ENCODE measurements at places on chromosomes 11 and 22. TPM values are rescaled to one million over a fixed set of nuclear protein-coding genes. Genes with fewer than 3 reads are reported as not detected.

The PAMR1 gene
- total RNA-seq: under 0.01 TPM

The TPBGL gene
- total RNA-seq: not detected

DNA sequence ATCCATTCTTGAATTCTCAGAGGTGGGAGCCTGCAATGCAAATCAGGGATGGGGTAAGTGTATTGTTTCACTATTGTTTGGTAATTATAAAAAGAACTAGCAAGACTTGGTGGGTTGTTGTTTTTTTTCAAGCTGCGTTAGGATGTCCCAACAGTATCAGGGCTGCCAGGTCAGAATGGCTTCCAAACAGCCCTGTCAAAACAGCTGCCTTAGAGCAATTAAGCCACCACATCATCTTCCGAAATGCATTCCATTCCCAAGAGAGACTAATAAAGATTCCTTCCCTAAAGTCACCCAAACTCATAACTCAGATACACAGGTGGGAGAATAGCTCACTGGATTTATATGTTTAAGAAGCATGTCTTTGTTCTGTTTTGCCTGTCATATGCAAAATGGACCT is 23.5 kb downstream of the BBOX1 start:
- DNase-seq: no peak

DNA sequence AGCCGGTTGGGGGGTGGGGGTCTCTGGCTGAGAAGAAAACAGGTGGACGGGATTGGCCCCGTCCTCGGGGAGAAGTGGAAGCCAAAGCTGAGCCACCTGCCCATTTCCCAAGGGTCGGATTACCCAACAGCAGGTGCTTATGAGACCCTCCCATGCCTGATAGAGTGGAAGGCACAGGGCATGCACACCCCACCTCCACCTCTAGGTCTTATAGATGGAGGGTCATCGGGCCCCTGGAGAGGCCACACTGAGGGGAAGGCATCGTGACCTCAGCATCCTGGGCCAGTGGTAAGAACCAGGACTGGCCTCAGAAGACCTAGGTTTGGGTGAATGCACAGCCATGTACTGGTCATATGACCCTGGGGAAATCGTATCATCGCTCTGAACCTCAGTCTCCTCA is 85.9 kb downstream of the BUD13 start:
- no peak for DNase-seq

The SCYL1 gene
- total RNA-seq: 65.7 TPM

GRCh38 chr22:22125579-22126468 is 118.8 kb upstream of the VPREB1 start:
- no peak for DNase-seq

DNA sequence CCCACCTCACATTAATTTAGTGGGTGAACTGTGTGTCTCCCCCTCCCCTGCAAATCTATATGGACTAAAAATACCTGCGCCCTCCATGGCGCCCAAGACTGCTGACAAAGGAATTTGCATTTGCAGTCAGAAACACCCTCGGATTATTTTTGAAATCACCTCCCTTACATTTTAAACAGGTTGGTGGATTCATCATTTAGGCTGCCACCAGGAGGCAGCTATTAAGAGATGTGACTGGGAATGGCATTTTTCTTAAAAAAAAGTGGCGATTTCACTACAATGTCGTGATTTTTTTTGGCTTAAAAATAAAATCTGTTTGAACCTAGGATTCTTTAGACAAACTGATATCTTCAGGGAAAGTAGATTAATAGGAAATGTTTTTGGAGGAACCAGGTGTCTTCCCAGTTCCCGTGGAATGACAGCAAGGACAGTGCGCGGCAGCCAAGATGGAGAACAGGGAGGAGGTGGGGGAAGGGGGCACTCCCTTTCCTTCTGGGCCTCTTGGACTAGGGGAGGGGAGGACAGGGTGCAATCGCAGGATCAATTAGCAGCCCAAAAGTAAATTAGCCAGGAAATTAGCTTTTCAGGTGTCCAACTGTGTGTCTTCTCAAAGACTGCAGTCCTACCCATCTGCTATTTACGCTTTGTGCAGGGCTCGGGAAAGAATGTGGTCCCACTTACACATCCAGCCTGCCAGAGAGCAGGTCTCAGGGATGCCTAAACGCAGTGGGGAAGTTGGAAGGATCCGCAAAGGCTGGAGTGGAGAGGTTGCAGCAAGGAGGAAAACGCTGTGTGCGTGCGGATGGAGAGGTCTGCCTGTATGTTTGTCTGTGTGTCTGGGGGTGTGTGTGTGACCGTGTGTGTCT is 496.4 kb downstream of the NTM start:
- no peak for DNase-seq

DNA sequence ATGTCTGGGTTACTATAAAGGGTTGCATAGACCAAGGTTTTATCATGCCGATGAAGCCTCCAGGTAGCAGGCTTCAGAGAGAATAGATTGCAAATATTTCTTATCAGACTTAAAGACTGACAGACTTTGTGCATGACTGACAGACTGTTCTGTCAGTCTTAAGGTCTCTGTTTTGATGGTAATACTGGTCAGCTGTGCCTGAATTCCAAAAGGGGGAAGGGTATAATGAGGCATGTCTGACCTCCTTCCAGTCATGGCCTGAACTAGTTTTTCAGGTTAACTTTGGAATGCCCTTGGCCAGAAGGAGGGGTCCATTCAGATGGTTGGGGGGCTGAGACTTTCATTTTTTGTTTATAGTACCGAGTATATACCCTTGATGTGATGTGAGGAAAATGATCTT is 4.7 kb upstream of the KCTD14 start:
- no peak for DNase-seq

GRCh38 chr22:35383679-35384071 is 2.8 kb downstream of the HMOX1 start:
- DNase-seq: no peak

DNA sequence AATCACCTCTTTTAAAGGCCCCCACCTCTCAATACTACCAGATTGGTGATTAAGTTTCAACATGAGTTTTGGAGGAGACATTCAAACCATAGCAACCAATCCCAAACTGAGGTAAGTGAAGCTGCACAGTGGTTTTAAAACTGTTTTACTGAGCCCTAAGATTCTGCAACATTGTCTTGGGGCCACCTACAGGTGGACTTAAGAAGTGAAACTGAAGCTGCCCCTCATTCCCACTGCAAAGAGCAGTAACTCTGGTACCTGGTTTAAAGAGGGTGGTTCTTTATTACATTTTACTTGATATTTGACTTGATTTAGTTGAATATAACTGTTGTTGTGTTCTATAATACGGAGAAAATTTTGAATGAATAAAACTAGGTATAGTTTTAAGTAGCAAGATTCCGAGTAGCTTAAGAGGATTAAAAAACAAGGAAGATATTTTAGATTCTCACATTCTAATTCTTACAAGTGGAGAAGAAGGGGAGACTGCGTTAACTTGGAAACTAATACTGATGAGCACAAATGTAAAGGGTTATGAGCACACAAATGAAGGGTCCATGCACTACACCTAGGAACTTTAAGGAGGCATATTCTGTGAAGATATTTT is 26.7 kb downstream of the SYT9 start:
- peak; percentile 14 for DNase-seq
